Stimulated activated CD4-positive, alpha-beta T cell treated with anti-CD3 and anti-CD28 coated beads, Interleukin-1b, Interleukin-23, amount 100 ng/mL, for 1 hour (primary cell): ENCODE measurements at places on chromosomes 5 and 9.

GRCh38 chr5:58501778-58502417 lies 10.7 kb downstream of the GAPT start:
- no peak for DNase-seq

DNA sequence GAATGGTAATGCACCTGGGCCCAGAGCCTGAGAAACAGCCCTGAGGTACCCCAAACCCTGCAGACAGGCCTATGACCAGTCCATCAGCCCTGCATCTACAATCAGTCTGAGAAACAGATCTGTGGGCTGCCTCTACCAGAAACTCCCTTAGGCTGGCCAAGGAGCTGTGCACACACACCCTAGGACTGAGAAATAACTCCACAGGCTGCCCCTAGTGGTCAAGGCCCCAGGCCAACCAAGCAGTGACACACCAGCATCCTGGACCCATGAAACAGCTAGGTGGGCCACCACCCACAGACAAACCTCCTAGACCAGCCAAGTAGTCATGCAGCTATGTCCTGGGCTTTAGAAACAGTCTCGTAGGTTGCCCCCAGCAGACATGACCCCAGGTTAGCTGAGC lies 253.6 kb upstream of the VLDLR start:
- no peak for DNase-seq

- no peak for DNase-seq
Observed at GRCh38 chr5:131863700-131864099, 66.9 kb upstream of the FNIP1 start.

GRCh38 chr5:124154714-124155113 lies 591.7 kb downstream of the ZNF608 start:
- no peak for DNase-seq

DNA sequence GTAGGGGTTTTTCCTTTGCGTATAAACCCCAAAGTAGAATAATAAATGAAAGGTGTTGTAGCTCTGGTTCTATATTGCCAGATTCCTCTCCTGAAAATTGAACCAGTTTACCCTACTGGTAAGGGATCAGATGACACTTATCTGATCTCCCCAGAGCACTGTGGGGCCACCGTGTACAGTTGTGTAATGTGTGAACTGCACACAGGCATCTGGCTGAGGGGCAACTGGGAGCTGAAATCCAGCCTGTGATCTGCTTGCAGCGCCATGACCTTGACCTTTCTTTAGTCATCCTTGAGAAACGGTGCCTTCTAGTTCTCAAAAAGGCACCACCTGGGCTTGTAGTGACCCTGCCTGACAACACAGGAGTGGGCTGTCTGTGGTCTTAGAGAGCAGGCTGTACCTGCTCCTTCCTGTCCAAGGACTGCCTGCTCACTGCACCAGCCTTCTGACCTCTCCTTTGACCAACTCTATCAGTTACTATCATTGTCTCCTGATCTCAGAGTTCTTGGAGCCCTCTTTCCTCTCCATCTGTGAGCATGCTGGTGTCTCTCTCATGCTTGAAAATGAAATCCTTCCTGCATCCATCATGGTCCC lies 40.2 kb downstream of the PDE6A start:
- DNase-seq: no peak

DNA sequence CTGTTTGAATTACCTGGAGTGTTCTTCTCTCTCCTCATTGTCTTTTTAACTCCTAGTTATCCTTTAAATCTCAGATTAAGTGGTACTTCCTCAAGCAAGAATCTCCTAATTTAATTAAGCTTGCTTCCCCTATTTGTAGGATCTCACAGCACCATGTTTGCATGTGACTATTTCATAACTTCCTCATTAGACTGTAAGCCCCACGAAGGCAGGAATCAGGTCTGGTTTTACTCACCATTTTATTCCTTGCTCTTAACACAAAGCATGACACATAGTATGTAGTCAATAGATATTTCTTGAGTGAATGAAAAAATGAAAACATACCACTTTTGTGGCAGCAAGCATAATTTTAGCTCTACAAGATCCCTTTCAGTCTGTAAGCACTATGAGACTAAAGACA lies 1.3 kb upstream of the ERMP1 start:
- DNase-seq: no peak

DNA sequence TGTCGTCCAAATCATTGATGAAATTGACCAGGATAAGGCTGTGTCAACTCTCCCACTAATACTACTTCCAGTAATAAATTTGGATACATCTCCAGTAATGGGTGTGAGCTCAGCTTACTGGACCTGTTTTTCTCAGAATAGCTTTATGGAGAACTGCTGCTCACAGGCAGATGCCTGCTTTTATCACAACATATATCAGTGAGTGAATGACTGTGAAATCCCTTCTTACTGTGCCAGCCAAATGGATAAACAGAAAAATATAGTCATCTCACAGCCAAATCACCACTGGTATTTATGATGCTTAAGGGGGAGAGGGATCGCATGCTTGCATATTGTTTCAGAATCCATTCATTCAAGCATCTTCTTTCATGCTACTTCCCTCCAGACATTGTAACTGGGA lies 148.4 kb upstream of the PAPPA start:
- DNase-seq: no peak

DNA sequence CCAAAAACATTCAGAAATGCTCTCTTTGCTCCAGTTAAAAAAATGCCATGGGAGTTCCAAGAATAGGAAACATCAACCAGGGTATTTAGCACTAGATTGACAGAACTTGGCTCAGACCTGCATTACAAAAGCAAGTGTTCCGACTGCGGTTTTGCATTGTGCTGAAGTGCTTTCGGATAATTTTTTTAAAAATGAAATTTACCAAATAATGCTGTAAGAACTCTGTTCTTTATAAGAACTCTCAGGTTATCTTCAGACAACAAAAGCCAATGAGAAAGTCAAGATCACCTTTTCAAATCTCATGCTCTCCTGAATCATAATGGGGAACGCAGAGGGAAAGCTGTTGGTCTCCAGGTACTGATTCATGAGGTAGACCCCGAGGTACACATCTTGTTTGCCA lies 483 bp upstream of the PLPP6 start:
- no peak for DNase-seq

- no peak for DNase-seq
Observed at GRCh38 chr9:27470291-27470856, 53.7 kb upstream of the IFNK start.

DNA sequence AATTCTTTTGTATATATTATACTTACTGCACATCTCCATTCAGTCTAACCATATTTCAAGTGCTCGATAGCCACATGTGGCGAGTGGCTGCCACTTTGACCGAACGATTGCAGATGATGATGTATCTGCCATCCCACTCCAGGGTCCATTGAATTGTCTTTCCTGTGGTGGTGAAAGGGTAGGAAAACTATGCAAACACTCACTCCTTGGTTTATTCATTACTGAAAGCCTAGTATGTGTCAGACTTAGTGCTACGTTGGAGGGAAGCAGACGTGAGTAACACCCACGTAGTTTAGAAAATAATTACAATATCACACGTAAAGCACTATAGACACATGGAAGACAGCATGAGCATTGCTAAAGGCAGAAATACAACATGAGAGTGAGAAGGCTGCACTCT lies 353.7 kb downstream of the CSNK1G3 start:
- no peak for DNase-seq

DNA sequence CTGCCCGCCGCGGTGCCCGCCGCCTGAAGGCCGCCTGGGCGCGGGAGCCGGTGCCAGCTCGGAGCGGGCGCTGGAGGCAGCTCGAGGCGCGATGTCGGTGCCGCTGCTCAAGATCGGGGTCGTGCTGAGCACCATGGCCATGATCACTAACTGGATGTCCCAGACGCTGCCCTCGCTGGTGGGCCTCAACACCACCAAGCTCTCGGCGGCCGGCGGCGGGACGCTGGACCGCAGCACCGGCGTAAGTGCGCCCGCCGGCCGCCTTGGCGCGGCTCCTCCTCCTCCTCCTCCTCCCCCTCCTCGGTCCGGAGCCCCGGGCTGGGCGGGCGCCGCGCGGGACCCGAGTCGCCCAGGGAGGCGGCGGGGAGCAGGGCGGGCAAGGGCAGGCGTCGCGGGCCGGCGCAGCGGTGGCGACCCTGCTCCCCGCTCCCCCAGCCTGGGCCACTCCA lies 455 bp downstream of the OLFM1 start:
- no peak for DNase-seq

- no peak for DNase-seq
Observed at GRCh38 chr9:16058131-16058549, 505.3 kb downstream of the CCDC171 start.

GRCh38 chr5:115471345-115472063 lies 73.1 kb downstream of the FEM1C start:
- no peak for DNase-seq

- no peak for DNase-seq
Observed at GRCh38 chr5:28558196-28558595, 1519.8 kb upstream of the CDH9 start.

GRCh38 chr5:107572715-107573368 lies 97.9 kb downstream of the EFNA5 start:
- no peak for DNase-seq

- no peak for DNase-seq
Observed at GRCh38 chr5:143543358-143544255, 140.1 kb upstream of the NR3C1 start.

GRCh38 chr9:95819636-95820035 lies 55.9 kb upstream of the ERCC6L2 start:
- DNase-seq: no peak

DNA sequence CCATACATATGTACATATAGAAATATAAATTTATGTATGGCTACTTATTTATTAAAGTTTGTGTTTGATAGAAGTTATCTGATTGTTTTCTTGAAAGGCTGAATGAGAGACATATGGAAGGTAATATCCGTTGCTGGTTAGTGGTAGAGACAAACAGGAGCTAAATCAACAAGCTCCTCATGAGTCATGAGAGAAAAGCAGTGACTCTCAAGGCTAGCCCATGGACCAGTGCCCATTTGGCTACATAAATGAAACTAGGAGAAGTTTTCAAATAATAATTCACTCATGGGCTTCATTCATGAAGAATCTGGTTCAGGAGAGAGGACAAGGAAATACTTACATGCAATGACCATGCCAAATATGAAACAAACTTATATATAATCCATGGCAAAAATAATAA lies 504.5 kb upstream of the ITGA1 start:
- DNase-seq: no peak

DNA sequence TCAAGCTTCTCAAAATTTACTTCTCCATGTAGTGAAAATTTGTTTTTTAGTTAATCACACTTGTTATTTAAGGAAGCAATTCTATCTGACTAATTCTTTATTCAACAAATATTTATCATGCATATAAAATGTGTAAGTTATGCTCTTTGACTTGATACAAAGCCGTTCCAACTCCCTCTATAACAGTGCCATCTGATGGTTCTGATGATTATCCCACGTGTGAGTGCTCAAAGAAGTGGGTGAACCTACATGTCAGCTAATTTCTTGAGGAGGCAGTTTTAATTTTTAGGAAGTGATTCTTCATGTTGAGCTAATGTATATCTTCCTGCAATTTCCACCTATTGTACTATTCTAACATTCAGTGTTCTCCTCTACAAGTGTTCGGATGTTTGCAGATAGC lies 88.8 kb upstream of the BRINP1 start:
- DNase-seq: no peak

GRCh38 chr9:93731963-93732362 lies 155.6 kb downstream of the PHF2 start:
- DNase-seq: no peak

GRCh38 chr5:71955723-71956122 lies 151.6 kb upstream of the MAP1B start:
- no peak for DNase-seq

GRCh38 chr5:73135429-73136054 lies 15.2 kb downstream of the TMEM171 start:
- no peak for DNase-seq

- no peak for DNase-seq
Observed at GRCh38 chr5:72561148-72561972, 54.1 kb upstream of the ZNF366 start.

DNA sequence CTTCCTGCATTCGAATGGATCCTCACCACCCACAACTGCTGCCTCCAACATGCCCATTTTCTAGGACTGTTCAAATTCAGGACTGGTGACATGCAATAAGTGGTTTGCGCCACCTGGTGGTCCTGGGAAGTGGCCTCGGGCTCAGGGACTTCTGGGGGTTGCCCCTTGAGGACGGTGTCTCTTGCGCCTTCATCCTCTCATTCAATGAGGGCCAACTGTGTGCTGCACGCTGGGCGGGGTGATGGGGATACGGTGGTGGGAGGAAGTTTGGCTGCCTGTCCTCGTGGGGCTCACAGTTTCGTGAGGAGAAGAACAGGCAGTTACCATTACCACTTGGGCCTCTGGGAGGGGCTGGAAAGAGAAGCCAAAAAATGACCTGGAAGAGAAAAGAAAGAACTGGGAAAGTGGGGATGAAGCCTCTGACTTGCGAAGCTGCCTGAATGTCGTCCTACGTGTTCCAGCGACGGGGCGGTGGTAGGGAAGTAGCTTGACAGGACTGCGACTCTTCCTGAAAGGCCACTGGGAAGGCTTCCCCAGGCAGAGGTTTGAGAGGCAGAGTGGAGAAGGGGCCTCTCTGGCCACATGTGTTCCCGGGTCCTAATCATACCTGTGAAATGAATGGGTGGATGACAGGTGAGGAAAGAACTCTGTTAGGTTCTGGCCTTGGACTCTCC lies 49.0 kb downstream of the PSD2 start:
- DNase-seq: peak; percentile 61

DNA sequence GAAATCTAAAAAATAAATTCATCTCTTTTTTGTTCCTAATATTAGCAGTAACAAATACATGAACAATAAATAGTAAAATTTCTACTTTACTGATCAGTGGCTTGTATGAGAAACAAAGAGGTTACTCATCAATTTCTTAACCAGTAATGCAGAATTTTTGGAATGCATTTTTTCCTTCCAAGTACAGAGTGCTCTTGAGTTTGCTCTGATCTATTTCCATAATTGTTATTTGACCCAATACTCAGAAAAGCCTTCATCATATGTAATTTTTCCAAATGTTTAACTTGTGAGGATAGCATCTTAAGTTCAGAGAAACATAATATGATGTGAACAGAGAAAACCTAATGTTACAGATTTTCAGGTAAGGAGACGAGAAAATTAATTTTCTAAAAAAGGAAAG lies 47.3 kb downstream of the FBN2 start:
- no peak for DNase-seq

GRCh38 chr9:127107171-127107928 lies 15.1 kb downstream of the ANGPTL2 start:
- DNase-seq: no peak

GRCh38 chr9:38622951-38623350 lies 2.6 kb upstream of the ANKRD18A start:
- no peak for DNase-seq

- DNase-seq: no peak
Observed at GRCh38 chr5:67974471-67974870, 241.1 kb upstream of the PIK3R1 start.

DNA sequence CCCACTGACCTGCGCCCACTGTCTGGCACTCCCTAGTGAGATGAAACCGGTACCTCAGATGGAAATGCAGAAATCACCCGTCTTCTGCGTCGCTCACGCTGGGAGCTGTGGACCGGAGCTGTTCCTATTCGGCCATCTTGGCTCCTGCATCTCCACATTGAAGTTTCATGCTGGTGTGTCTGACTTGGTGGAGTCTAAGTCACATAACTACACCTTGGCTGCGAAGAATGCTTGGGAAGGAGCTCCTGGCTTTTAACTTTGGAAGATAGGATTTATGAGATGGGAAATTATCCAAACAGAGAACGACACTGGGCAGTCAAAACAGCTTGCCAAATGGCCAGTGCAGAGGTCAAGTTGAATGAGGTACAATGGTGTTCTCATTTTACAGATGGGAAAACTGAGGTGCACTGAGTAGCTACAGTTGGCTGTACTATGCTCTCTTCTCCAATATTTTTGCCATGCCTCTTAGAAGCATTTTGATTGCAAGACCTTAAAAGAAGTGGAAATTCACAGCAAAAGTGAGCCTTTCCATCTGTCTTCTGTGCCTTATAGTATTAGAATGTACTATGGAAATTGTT lies 36.7 kb downstream of the CCDC192 start:
- no peak for DNase-seq
